ENCODE measurements at places on chromosomes 12 and 14. TPM values are rescaled to one million over a fixed set of nuclear protein-coding genes. Genes with fewer than 3 reads are reported as not detected.

DNA sequence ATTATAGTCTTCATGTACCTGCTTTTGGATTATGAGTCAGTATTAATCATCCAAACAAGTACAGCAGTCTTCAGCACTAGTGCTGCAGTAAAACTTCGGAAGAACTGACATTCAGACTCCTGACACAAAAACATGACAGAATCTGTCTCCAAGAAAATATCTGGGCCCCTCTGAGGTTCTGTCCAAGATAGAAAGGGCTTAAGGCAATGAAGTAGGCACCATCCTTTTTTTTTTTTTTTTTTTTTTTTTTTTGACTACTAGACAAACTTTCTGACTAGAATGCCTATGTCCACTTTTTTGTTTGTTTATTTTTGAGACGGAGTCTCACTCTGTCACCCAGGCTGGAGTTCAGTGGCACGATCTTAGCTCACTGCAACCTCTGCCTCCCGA lies 112.5 kb downstream of the MED13L start:
- no peak for DNase-seq

- DNase-seq, result no peak
Observed at GRCh38 chr12:1313906-1314305, 280.5 kb downstream of the FBXL14 start.

DNA sequence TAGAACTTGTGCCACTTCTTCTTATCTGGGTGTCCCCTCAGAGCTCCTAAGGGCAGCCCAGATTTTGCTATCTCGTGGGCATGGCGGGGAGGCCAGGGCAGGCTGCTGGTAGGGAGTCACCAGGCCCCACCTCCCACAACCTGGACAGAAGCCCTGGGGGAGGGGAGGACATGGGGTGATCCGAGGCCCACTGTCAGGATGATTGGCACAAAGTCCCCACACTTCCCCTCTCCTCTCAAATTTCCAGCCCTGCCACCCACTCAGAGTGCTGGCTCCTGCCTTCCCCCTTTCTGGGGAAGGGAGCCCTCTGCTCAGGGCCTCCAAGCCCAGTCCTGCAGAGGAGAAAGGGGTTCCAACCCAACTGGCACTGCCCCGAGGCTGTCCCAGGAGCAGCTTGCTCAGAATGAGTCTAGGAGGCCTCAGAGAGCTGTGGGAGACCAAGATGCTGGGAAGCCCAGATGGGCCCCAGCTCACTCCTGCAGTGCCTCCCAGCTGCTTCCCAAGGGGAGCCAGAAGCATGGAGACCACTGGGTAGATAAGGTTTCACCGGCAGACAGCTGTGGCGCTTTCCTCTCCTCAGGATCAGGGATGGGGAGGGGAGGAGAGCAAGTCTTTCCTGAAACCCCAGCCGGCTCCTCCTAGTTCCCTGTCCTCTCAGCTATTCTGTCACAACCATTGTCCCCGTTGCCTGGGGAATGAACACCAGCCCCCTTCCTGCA lies 82.8 kb downstream of the B4GALNT3 start:
- no peak for DNase-seq

GRCh38 chr12:128916425-128916824 lies 63.1 kb downstream of the GLT1D1 start:
- DNase-seq, result no peak

GRCh38 chr12:23473071-23473470 lies 476.4 kb downstream of the SOX5 start:
- no peak for DNase-seq

- no peak for DNase-seq
Observed at GRCh38 chr12:74293689-74294131, 243.9 kb upstream of the ATXN7L3B start.

DNA sequence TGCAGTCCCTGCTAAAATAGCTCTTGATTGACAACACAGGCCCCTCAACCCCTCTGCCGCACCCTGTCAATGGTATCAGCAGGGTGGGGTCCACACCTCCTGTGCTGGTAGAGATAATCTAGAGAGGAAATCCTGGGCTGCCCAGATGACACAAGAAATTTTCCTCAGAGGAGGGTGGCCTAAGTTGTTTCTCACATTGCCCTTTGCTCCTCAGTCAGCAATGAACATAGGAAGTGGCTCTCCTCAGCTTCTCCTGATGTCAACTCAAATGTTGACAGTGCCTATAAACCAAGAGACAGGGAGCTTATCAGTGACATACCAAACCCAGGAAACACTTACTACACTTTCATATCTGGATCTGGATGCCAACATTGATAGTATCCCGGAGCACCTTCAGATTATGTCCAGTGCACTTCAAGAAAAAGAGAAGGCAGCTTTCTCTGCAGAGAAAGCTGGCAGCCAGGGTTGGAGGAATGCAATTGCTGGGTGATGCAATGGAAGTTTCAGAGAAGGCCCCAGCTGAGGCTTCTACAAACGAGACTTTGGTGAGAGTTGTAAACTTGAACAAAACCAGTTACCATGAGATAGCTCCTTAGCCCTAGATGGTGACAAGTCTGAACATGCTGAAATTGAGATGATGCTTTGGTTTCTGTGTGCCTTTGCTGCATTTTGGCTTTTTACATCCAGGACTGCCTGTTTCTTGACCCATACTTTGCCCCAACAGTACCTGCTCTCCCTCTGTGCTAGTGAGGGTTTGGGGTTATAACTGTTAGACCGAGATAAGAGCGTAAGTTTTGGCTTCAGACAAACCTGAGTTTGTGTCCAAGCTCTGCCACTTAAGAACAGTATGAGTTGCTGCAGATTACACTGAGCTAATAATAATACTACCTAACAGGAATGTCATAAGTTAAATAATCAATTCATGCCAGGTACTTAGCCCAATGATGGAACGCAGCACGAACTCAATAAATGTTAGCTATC lies 183.5 kb downstream of the NUAK1 start:
- DNase-seq, result no peak

DNA sequence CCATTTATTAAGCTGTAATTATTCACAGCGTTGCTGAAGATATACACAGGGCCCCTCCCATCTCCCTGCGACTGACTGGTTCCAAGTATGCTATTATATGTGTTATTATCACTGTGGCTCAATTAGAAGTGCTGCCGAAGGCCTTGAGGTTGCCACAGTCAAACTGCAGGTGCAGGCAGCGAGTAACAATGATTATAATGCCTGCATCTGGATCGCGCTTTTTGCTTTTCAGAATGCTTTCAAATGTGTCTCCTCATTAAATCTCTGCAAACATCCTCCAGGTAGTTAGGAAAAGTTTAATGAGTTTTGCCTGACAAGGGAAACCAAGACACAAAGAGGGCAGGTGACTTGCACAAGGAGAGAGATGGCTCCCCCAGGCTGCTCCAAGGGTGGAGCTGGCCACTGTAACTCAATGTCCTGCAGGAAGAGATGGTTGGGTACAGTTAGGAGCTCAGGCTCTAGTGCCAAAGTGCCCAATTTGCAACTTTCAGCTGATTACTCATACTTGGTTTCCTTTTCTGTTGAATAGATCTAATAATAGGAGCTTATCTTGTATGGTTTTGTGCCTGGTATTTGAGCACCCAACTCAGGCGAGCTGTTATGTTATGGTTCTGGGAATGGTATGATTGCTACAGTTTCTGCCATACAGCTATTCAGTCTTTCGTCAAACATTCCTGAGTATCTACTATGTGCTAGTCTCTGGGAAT lies 1.7 kb upstream of the SYNE3 start:
- DNase-seq, result no peak

DNA sequence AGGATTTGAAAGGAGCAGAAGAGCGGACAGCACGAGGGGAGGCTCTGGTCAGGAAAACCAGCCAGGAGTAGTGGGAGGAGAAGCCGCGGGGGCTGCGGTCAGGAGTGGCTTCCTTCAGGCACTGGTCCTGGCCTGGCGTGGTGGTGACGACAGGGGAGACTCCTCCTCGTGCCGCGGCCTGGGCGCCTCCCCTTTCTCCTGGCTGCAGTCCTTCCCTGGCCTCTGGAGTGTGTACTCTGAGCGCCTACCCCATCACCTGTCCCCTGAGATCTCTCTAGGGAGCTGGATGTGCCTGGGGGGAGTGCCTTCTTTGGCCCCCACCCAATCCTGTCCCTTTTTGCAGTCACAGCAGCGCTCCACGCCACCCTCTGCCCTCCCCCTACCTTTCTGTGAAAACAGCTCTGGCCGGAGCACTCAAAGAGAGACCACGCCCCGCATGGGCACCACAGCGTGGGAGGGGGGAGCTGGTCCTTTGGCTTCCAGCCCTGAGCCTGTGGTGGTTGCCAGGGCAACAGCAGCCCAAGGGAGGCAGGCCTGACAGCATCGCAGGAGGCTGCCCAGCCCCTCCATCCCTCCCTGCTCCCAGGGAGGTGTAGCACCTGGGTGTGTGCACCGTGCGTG lies 125.9 kb downstream of the CALM1 start:
- DNase-seq, result no peak

- DNase-seq, result no peak
Observed at GRCh38 chr12:62403031-62403430, 63.6 kb upstream of the MON2 start.

DNA sequence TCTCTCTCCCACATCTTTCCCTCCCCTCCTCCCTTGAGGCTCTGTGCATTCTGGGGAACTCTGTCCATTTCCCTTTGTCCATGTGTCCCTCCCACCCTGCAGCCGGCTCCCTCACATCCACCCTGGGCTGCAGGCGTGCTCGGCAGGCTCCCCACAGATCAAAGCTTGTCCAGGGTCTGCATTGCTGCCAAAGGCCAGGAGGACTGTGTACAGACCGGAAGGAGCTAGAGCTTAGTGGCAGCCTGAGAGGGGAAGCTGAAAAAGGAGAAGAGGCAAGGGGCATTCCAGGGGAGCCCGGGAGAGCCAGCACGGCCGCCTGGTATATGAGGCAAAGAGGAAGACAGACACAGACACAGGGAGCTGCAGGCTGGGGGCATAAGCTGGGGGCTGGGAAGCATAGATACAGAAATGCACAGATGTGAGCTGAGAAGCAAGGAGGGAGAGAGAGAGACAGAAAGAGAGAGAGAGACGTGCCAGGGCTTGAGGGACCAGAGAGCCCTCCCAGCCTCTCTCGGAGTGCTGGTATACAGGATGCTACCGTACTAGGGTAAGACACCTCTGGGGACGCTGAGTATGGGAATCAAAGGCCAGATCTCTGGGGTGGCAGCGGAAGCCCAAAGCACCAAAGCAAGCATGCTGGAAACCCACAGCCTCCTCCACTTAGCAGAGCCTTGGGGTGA lies 3.3 kb downstream of the CD4 start:
- DNase-seq, result peak; percentile 62

- DNase-seq, result no peak
Observed at GRCh38 chr14:71491931-71492330, 440.3 kb upstream of the RGS6 start.

- DNase-seq, result no peak
Observed at GRCh38 chr12:124501827-124502226, 65.6 kb downstream of the NCOR2 start.

Gene SP1
- 42.3 TPM for total RNA-seq

Gene SLC22A17
- total RNA-seq, result 21.1 TPM

Gene FOXN4
- total RNA-seq, result not detected

Gene GUCY2C
- total RNA-seq, result not detected
